Activated naive CD4-positive, alpha-beta T cell treated with anti-CD3 and anti-CD28 coated beads for 36 hours (primary cell): ENCODE measurements at places on chromosomes 5 and 9. TPM values are rescaled to one million over a fixed set of nuclear protein-coding genes. Genes with fewer than 3 reads are reported as not detected.

HABP4 gene
- 7.9 TPM for total RNA-seq

SOWAHA gene
- not detected for total RNA-seq

C9orf153 gene
- total RNA-seq = 0.31 TPM

BDP1 gene
- 20.8 TPM for total RNA-seq

UBE2D2 gene
- 243 TPM for total RNA-seq

ADAMTS16 gene
- total RNA-seq = not detected

NHP2 gene
- total RNA-seq = 289 TPM

PTGER4 gene
- total RNA-seq = 83.8 TPM

HAPLN1 gene
- not detected for total RNA-seq

GRCh38 chr5:132812781-132813598 is at the start of gene SOWAHA:
Gene SOWAHA (plus strand): TSS chr5:132813302. CDS start chr5:132813622, 320 bp downstream.
- DNase-seq = no peak

- no peak for DNase-seq
Observed at GRCh38 chr9:13179257-13179656, 100.2 kb downstream of the MPDZ start.

- no peak for DNase-seq
Observed at GRCh38 chr5:172586125-172587060, 54.7 kb upstream of the NEURL1B start.

DNA sequence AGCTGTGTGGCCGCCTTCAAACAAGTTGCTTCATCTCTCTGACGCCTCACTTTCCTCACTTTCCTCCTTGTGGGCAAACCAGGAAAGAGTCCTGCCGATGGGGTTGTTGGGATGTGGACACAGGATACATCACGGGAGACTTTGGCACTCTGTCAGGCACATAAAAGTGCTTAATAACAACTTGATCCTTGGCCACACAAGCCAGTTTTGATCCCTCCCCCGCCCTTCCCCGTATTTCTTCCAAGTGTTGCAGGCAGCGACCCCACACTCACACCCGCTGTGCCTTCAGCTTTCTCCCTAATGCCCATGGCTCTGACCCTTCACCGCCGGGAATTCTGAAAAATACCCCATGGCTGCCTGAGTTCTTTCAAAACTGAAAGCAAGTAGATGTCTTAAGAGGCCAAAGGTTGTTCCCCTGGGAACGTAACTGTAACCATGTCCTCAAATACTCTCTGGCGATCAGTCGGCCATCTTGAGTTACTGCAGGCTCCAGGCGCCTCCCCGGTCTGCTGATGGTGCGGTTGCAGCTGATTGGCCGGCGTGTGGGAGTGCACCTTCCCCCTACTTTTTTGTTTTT is 59.8 kb downstream of the ARHGEF37 start:
- no peak for DNase-seq

DNA sequence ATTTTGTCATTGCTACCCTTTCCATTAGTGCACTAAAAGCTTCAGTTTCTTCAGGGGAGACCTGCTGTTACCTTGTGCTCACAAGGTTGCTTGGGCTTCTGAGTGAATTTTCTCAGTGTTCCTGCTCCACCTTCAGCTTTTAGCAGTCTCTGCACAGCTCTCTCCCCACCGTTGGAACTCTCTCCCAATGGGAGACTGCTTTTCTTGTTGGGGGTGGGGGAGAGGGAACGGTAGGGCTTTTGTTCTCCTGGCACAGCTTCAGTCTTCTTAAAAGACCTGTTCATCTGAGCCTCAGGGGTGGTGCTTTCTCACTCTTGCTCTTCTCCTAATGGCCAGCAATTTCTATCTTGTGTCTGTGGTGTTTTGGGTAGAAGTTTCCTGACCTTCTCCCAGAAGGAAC is 915.7 kb downstream of the EFNA5 start:
- DNase-seq = no peak

- DNase-seq = no peak
Observed at GRCh38 chr9:96436063-96436455, 13.9 kb upstream of the HABP4 start.

DNA sequence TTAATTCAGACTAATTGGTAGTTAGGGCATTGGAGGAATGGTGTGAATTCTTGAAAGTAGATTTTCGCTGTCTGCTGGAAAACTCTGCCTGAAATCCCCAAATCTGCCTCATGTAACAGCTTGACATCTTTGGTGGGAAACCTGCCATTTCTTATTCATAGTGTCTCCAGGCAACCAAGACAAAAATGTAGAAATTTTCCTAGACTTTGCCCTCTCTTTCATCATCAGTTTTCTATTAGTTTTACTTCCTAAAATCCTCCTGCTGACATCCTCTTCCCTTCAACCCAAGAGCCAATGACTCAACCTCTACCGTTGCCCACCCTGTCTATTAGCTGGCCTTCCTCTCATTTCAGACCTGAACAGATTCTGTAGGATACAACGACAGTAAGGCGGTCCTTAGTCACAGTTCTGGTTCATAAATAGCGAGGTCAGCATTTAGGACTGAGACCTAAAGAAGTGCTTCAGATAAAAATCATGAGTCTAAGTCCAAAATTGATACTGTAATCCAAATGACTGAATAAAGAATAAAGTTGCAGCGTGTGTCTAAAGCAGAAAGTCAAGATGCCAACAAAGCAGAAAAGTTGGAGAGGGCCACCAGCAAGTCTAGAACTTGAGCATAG is 133.9 kb downstream of the MUSK start:
- DNase-seq = no peak

DNA sequence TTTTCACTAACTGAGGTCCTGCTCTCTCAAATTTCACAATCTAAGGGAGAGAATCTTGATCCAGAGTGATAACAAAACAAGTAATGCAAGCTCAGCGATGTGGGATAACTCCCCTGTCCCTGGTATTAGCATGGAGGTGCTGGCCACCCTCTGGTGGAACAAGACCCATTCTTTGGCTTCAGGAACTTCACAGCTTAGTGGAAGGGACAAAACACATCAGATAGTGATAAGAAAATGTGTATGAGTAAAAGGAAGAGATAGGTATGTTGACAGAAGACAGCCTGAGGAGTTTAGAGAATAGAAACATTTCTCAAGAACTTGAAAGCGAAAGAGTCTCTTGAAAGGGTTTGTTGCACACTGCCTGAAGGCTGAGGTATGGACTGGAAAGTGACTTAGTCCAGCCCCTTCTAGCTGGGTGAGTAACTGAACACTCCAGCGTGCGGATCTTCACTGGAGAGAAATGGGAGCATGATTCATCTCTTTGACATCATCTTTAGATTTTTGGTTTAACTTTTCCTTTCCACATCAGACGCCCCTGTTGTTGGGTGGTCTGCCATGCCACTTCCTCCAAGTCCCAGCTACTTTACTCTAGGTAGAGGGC is 25.4 kb upstream of the ZSWIM6 start:
- DNase-seq = peak; percentile 45

DNA sequence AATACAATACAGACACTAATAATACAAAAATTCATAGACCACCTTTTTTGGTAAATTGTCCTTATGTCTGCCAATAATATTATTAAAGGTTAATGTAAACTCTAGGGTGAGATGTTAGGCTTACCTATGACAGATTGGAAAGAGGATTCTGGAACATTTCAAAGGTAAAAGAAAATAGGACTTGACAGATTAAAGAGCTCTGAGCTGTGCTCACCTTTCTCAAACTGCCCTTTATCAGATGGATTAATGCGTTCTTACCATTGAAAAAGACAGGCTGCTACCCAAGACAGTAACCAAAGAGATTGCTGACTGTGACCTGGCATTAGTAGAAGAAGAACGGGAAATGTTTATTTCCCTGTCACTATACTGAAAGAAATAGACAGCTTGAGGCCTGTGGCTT is 156.1 kb upstream of the MRPS30 start:
- no peak for DNase-seq

GRCh38 chr5:143343042-143343441 is 60.4 kb downstream of the NR3C1 start:
- DNase-seq = no peak

DNA sequence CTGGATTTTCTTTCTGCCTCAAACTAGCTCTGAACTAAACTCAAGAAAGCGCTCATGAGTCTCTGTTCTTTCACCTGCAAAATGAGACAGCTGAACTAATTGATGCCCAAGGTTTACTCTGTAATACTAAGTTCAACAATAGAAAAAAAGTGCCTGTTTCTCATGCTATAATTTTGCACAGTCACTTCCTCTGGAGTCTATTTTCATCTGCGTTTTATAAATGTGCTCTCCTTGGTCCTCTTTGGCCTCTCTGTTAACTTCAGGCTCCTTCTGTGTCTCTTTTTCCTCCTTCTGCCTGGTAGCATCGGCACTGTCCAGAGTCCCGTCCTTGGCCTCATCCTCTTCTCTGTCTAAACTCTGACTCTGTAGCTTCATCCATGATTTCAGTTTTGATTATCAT is 311.9 kb upstream of the TLE4 start:
- DNase-seq = no peak

DNA sequence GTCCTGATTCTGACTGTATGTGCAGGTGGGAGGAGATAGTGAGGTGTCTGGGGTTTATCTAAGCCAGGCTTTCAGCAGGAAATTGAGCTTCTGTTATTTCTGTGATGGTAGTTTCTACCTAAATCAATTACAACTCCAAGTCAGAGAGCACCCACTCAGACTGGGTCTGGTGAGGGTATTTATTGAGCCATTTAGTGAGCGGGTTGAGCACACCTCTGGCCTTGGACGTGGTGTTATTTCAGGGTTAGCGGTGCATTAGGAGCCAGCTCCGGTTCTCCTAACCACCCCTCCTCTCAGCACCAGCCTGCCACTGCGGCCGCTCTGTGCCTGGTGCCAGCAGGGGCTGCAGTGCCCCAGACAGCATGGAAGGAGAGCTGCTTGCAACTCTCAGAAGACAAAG is 238.9 kb downstream of the CACNA1B start:
- DNase-seq = no peak

- DNase-seq = no peak
Observed at GRCh38 chr5:150497274-150497988, 10.5 kb upstream of the NDST1 start.

DNA sequence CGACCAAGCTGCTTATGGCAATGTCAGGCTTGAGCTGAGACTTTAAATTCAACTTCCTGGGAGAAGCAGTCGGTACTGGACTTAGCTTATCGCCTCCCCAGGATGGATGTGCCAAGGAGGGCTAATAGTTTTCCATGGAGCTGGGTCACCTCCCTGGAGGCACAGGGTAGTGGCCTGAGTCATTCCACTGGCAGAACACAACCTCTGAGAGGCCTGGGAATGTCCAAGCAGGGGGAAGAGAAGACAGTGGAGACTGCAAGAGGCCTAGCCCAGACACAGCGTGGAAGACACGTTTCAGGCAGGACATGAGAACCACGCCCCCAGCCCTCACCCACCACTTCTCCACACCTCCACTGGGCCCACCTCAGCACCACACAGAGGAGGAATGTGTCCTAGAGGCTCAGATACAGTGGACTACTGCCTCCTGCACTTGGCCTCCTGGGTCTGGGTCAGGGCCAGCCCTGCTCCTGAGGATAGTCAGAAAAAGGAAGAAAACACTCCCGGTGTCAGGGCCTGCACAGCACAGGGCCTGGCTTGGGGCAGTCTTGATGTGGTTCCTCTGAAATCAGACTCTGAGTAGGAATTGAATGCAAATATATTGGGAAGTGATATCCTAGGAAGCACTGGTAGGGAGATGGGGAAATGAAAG is 171.8 kb downstream of the FSTL4 start:
- DNase-seq = no peak

- no peak for DNase-seq
Observed at GRCh38 chr9:98262056-98262455, 6.6 kb upstream of the TBC1D2 start.

DNA sequence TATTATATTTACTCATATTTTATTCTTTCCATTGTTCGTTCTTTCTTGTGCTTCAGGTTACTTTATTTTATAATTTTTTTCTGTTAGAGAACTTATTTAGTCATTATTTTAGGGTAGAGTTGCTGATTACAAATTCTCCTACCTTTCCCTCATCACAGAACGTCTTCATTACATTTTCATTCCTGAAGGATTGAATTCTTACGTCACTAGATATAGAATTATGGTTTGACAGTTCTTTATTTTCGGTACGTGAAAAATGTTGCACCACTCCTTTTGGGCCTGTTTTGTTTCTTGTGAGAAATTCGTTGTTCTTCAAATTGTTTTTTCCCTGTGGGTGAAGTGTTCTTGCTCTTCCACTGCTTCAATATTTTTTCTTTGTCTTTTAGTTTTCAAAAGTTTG is 20.8 kb upstream of the OR2S2 start:
- DNase-seq = no peak

GRCh38 chr5:116651653-116652052 is 77.0 kb upstream of the SEMA6A start:
- DNase-seq = no peak

- DNase-seq = no peak
Observed at GRCh38 chr9:12272471-12273120, 420.6 kb upstream of the TYRP1 start.

DNA sequence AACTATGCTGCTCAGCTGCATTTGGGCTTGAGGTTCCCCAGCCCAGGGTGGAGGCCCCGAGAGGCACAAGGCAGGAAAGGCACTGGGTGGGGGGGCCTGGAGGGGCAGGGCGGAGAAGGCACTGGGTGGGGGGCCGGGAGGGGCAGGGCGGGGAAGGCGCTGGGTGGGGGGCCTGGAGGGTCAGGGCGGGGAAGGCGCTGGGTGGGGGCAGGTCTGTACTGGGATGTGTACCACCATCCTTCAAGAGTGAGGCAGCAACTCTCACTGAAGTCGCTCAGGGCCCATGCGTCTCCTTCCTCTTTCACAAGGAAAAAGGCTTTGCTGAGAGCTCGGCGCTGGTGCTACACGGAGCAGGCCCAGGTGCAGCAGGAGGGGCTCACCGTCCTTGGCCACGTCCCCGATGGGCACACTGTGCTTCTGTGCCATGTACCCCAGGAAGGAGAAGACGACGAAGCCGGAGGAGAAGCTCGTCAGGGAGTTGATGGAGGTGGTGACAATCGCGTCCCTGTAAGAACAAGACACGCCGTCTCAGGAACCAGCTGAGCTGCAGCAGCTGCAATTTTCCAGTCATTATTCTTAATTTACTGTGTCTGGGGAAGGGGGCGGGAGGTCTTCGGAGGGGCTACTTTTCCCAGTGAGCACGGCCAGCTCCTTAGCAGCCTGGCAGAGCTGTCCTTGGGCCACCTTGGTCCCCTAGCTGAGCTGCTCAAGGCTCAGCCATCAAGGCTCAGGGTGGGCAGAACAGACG is 30.8 kb downstream of the SLC6A3 start:
- no peak for DNase-seq

- DNase-seq = no peak
Observed at GRCh38 chr5:168890816-168891812, 311.9 kb upstream of the PANK3 start.

GRCh38 chr9:127633216-127633862 is 21.3 kb downstream of the STXBP1 start:
- no peak for DNase-seq

DNA sequence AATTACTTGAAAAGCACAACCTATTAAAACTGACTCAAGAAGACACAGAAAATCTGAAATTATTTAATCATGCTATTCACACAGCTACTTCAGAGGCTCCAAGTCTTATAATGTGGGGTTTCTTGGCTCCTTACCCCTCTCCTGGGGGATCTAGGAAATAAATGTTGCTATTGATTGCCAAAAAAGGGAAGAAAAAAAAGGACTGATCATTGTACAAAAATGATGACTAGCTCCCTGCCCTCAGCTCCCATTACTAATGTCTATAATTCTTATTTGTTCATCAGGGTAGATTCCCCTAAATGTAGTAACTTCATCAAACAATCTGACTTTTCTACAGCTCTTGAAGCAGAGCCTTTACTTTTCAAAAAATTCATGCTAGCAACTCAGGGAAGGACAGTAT is 3.3 kb upstream of the SMC5 start:
- DNase-seq = no peak

- peak; percentile 95 for DNase-seq
Observed at GRCh38 chr9:131237931-131238401, 38.3 kb downstream of the FAM78A start.

- no peak for DNase-seq
Observed at GRCh38 chr5:178675922-178676321, 49.1 kb upstream of the CLK4 start.
